ENCODE measurements at places on chromosomes 1 and 21. TPM values are rescaled to one million over a fixed set of nuclear protein-coding genes. Genes with fewer than 3 reads are reported as not detected.

Gene SWT1
- 6.9 TPM for total RNA-seq

Gene CYP4X1
- 16.3 TPM for total RNA-seq

Gene CD101
- 1.2 TPM for total RNA-seq

DNA sequence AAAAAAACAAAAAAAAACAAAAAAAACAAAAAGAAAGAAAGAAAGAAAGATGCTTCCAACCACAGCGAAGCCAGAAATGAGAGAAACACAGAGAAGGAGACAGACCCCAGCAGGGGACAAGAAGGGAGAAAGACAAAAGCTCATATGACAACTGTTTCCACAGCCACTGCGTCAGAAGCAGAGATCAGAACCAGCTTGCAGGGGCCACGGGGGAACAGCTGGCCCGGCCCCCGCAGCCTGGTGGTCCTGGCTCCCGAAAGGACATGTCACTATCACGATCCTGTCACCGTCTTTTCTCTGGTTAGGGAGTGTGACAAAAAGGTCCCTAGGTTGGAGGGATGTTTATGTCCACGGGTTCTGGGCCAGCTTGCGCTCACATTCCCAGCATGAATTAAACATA, 60.7 kb downstream of the ACOT7 start:
- no peaks in the 10 kb centered on the region for H3K27me3 ChIP-seq
- no peak overlapping the region for H3K27ac ChIP-seq

DNA sequence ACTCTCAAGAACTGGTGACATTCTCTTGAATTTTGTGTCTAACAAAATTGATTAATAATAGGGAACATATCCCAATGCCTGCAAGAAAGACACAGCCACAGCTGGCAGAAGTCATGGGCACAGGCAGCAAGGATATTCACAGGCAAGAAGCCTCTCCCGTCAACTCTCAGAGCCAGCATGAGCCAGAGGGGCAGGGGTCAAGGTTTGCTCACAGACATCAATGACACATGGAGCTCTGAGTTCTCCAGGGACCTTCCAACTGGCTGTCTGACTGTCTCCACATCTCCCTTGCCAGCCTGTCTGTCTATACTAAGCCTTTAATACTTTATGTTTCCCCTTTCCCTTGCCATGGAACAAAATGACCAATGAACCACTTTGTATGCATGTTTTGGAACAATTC, 101.5 kb upstream of the RAB4A start:
- no peaks in the 10 kb centered on the region for H3K27me3 ChIP-seq
- no peak overlapping the region for H3K4me3 ChIP-seq
- no peak overlapping the region for H3K27ac ChIP-seq
- DNase-seq = no peak
- peaks cover 2% of the 10 kb centered on the region for H3K4me1 ChIP-seq

DNA sequence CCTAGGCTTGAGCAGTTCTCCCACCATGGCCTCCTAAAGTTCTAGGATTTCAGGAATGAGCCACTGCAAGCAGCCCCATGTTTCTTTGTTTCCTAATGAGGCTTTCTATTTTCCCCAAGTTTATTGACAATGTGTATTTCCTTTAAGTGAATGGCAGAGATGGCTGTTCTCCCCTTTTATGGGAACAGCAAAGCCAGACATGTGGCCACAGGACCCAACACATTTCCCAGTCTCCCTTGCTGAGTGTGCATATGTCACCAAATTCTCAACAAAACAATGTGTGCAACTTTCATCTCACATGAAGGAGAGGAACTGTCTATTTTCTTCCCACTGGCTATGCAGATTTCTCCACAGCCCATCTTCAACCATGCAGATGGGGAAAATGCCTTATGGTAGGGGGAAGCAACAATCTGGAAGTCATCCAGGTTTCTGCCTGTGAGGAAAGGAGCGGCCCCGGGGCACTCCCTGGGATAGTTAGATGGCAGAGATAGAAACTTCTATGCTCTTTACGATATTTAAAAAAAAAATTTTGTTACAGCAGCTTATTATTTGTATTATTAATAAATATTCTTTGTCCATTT, 28.6 kb upstream of the MAP10 start:
- H3K36me3 ChIP-seq = no peaks in the 10 kb centered on the region
- no peak overlapping the region for H3K27ac ChIP-seq
- H3K4me1 ChIP-seq = no peaks in the 10 kb centered on the region
- H3K4me3 ChIP-seq = no peak overlapping the region
- H3K27me3 ChIP-seq = no peaks in the 10 kb centered on the region

- no peak overlapping the region for H3K27ac ChIP-seq
- H3K36me3 ChIP-seq = no peaks in the 10 kb centered on the region
- no peaks in the 10 kb centered on the region for H3K27me3 ChIP-seq
- no peak for DNase-seq
These were observed 27.6 kb downstream of the TTC39A start for GRCh38 chr1:51302746-51303145.

GRCh38 chr1:110616587-110616986, 10.4 kb upstream of the KCNA2 start:
- no peaks in the 10 kb centered on the region for H3K36me3 ChIP-seq
- H3K4me1 ChIP-seq = no peaks in the 10 kb centered on the region
- no peak overlapping the region for H3K4me3 ChIP-seq
- no peaks in the 10 kb centered on the region for H3K27me3 ChIP-seq

Gene C1orf185
- not detected for total RNA-seq

DNA sequence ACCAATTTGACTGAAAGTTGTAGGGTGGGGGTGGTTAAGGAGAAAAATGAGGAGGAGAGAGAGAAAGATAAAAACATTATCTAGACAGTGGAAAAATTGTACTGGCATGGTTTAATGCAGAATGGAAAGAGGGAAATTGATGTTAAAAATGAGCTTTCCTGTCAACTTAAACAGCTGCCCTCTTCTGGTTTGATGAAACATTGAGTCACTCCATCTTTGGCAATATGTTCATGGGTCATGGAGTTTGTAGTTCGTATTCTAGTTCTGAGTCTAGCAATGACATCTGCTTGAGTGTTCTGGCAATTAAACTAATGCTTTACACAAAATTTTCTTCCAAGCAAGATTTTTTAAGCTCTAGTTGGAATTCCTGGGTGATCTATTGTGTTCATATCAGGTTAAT, 9.6 kb downstream of the ZNF648 start:
- DNase-seq = no peak
- no peak overlapping the region for H3K4me3 ChIP-seq
- H3K27ac ChIP-seq = no peak overlapping the region

DNA sequence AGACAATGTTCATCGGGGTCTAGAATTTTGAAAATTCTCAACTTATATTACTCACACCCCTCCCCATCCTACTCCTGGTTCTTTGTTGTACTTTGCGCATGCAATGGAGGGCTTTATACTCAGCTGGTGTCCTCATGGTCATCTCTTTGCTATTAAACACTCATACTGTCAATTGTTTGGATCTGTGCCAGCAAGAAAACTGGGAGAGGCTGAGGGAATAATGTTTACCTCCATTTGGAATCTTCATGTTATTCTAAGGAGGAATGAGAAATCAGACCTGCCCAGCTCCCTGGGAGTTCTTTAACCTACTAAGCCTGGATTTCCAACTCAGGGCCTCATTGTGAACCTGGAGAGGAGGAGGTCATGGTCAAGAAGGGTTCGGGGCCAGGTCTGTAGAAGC, 143.9 kb upstream of the DNAH14 start:
- H3K27ac ChIP-seq = no peak overlapping the region
- H3K4me3 ChIP-seq = no peak overlapping the region
- H3K4me1 ChIP-seq = no peaks in the 10 kb centered on the region
- H3K27me3 ChIP-seq = no peaks in the 10 kb centered on the region

Gene TIMM17A
- 48.8 TPM for total RNA-seq

- no peak overlapping the region for H3K4me3 ChIP-seq
- DNase-seq = no peak
- no peaks in the 10 kb centered on the region for H3K36me3 ChIP-seq
- no peak overlapping the region for H3K27ac ChIP-seq
These were observed 5.8 kb upstream of the CD46 start for GRCh38 chr1:207745839-207746767.

Data from aorta (tissue), 5 donors.